ENCODE measurements at places on chromosomes 5 and 9.

- no peak for DNase-seq
These were observed 31.2 kb downstream of the STC2 start for GRCh38 chr5:173296737-173297676.

GRCh38 chr5:111603446-111603827 lies 91.1 kb upstream of the STARD4 start:
- DNase-seq: no peak

DNA sequence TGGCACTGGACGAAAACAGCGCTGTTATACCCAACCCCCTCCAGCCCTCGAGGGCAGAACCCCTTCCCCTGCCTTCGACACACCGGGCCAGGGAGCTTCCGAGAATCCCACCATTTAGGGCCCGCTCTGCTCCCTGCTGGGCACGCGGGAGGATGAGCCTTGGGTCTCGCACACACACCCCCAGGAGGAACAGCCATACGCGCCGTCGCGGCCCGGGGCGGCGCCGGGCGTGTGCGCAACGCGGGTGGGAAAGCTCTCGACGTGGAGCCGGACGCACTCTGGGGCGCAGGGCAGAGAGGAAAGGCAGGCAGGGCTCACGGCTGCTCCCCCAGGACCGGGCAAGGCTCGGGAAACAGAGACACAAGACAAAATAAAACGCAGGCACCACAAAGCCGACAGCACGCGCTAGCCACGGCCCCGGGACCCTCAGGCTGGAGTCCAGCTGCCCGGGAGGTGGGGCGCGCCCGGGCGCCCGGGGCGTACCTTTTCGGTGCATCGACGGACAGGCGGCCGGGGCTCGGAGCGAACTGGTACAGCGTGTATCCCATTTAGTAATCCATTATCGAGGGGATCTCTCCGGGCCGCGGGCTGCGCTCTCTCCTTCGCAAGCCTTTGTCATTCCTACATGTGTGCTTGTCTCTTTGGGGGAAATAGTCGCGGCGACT lies 789 bp downstream of the SEMA6A start:
- DNase-seq: no peak

DNA sequence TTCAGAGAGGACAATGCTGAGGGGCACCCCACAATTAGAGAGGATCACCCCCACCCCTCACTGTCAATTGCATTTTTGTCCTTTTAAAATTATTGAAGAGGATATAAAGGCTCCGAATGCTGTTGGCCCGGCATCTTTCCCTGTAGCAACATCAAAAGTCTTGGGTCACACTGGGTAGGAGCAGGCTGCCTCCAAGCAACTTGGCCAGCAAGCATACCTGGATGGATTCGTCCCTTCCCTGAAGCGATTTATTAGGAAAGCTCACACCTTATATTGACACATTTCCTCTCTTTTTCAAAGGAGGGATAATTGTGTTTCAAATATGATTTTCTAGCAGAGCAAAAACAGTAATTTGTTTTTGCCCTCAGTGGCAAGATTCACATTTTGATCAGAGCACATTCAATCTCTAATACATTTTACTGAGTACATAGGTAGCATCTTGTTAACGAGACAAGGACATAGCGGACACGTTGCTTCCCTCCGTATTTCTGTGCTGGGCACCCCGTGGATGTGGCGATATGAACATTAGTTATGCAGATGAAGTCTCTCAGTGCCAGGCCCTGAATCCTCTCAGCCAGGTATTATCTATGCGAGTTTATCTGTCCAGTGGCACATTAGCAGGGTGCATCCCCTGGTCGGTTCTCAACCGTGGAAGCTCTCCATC lies 321.5 kb downstream of the NTRK2 start:
- DNase-seq: no peak

DNA sequence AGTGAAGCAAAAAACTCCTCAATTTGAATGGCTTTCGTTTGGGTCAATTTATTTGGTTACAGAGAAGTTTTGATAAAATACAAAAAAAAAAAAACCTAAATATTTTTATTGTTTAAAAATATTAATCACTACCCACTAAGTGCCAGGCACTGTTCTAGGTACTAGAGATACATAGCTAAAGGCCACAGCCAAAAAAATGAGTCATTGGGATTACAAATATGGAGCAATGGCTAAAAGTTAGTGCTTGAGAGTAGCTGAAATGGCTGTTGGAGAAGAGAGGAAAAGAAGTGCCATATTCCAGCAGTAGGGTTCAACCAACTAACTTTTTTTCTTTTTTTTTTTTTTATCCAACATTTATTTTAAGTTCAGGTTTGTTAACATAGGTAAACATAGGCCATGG lies 130.1 kb upstream of the PTGER4 start:
- DNase-seq: no peak

GRCh38 chr5:142568283-142568995 lies 117.5 kb downstream of the FGF1 start:
- DNase-seq: no peak

DNA sequence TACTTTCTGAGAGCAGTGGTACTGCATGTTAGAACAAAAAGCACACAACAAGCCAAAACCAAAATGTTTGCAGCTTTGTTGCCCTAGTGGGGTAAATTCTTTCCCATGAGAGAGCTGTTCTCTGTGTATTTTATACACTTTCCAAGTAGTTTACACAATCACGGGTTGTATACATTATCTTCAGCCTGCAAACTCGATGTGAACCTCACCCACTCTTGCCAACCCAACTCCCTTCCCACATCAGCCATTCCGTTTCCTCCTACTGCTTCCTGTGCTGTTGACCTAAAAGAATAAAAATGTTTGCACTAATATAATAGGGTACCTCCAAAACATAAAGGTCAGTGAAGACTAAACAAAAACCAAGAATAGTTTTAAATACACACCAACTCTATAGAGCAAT lies 47.0 kb downstream of the IQGAP2 start:
- no peak for DNase-seq

DNA sequence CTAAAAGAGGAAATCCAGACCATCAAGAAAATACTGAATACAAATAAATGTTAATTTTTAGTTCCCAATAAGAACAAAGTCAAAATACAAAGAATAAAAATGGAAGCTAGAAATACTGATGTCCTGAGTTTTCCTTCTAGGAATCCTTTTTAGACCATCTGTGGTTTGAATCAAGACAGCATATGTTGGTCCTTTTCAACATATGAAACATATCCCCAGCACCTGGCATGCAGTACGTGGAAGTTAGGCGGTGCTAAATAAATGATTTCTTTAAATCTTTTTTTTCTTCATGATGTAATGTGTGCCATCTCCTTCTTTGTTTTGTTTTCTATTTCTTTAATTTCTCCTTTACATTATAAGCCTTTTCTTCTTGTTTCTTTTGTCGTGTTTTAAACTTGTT lies 34.0 kb downstream of the KIAA1958 start:
- DNase-seq: no peak

DNA sequence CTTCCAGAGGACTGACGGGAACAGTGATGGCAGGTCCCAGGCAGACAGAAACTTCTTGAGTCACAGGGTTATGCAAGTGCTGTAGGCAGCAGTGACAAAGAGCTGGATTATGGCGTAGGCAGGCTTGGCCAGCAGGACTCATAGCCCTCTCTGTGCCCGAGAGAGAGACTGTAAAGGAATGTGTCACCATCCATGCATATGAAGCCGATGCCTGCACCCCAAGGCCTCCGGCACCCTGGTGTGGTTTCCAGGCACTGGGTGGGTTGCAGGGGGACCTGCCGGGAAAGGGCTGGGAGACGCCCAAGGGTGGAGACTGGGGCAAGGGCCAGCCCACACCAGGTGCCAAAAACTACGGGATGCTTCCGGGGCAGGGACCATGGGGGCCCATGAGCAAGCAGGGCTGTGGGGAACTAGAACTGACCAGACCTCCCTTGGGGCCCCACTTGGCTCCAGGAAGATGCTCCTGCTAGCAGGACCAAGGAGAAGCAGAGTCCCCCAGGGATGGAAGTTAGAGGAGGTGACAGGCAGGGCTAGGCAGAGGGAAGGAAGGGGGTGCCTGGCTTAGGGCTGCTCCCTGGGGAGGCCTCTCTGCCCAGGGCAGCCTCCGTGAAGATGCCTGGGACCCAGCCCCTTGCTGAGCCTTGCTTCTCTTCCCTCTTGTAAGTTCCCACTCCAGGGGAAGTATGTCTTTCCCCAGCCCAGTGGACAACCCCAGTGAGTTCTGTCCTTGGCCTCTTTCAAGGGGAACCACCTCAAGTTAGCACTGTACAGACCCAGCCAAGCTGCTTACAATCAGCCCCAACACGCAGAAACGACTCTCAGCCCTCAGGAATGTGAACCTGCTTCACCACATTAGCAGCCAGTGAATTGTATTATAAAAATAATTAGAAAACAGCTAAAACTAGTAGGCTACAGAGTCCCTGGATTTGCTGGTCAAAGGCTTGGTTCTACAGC lies 10.5 kb upstream of the IPPK start:
- DNase-seq: no peak

- DNase-seq: no peak
These were observed 185.9 kb downstream of the AP3B1 start for GRCh38 chr5:78108564-78108963.

DNA sequence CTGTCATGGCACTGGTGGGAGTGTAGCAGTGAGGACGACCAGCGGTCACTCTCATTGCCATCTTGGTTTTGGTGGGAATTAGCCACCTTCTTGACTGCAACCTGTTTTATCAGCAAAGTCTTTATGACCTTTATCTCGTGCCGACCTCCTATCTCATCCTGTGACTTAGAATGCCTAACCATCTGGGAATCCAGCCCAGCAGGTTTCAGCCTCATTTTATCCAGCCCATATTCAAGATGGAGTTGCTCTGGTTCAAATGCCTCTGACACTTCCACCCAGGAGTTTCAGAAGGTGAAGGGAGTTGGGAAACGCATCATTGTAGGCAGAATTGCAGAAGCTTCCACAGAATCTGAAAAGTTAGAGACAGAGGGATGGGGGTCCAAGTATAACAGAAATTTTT lies 35.4 kb downstream of the SHC3 start:
- DNase-seq: no peak

DNA sequence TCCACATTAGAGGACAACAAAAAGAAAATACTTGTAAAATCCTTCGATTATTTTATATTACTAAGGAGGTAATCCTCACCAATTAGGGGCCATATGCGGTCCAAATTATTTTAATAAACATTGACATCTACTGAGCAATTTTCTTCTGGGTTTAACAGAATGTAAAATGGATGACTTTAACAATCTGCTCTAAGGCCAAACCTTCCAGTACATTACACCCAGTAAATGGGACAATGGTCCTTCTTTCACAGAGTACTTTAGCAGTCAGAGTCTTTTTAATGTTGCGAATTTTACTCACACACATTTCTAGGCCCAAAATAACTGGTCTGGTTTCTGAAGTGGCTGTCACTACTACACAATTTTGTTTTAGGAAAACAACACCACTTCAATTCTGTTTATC lies 106.9 kb downstream of the TTC39B start:
- DNase-seq: no peak

DNA sequence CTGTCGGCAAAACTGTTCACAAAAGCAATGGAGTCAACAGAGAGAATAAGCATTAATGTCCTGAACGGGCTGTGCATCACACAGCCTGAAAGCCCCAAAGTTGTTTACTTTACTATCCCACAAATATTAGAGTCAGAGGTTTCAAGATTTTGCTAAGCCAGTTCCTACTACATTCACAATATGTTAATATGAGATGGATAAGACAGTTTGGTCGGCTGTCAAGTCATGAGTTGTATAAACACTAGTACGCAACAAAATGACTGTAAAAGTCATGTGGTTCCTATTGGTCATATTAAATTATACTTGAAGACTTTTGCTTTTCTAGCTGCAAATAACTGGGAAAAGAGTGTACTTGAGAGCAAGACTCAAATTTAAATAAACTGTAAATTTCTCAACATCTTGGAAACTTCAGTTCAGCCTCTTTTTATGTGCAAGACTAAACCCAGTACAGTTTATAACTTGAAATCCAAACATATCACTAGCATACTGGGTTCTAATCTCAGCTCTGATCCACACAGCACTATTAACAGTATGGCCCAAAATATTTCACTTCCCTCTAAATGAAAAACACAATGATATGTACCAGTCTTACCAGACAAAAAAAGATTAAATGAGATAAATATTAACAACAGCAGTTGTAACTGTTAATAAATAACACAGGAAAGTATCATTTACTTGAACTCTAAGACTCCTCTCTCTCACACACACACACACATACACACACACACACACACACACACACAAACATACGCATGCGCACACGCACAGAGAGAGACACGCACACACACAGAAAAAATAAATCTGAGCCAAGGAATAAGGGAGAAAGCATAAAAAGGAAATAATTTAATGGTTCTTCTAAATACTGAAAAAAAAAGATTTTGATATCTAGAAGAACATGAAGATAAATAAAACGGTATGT lies 33.1 kb downstream of the FANCC start:
- no peak for DNase-seq

GRCh38 chr9:90651246-90651645 lies 8.6 kb upstream of the DIRAS2 start:
- no peak for DNase-seq

DNA sequence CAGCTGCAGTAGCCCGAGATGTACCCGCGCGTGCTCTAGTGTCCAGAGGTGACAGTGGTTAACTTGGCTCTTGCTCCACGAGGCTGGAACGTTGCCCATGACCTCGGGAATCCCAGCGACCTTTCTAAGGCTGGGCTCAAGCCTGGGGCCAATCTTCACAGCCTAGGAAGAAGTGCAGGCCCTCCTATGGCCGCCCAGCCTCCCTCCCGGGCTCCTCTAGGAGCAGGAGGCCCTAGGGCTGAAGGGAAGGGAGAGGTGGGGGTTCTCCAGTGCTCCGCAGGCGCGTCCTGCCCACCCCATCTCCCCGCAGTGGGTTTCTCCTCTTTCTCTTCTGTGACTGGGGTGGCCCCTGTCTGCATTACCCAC lies 13.3 kb downstream of the NR2F1 start:
- DNase-seq: no peak

GRCh38 chr9:36845844-36846243 lies 188.2 kb downstream of the PAX5 start:
- DNase-seq: no peak

DNA sequence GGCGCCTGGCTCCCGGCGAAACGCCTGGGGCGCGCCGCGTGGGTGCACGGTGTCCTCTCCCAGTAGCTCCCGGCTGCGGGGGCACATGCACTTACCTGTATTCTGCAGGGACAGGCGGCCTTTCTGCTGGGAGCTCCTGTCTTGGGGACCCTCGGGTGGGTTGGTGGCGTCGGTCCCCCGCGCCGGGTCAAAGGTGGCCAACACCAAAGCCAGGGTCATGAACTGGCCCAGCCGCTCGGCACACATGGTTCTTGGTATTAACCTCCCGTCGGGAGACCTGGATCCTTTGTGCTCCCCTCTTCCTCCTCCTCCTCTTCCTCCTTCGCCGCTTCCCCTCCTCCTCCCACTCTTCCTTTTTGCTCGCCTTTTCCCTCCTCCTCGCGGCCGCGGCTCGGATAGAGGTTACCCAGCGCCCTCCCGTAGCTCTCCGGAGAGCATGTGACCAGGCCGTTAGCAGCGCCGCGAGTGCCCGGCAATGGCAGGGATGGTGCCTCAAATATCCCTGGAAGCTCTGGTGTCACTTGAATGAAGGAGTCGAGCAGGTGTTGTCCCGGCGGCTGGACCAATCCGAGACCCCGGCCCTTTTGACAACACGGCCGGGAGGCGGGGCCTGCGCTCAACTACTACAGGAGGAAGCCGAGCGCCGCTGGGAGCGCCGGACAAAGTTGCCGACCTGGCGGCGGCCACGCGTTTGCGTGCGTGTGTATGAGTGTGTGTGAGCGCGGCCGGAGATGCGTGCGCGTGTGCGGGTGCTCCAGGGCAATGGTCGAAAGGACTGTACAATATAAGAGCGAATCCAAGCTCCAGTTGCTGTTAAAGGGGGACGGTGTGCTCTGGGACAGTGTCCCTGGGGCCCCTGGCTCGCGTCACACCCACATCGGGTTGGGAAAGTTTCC lies at the start of gene STC2:
Gene STC2 (minus strand): TSS at position 467 of the 896 bp plus-strand sequence. CDS start 221 bp downstream, at position 246.
- no peak for DNase-seq

Data from stimulated activated CD8-positive, alpha-beta memory T cell treated with anti-CD3 and anti-CD28 coated beads, Interleukin-4, amount 100 ng/mL, for 4 hours (primary cell).